Stimulated activated CD4-positive, alpha-beta T cell treated with anti-CD3 and anti-CD28 coated beads, Interleukin-1b, Interleukin-23, amount 100 ng/mL, for 1 hour (primary cell): ENCODE measurements at places on chromosomes 11 and 22.

DNA sequence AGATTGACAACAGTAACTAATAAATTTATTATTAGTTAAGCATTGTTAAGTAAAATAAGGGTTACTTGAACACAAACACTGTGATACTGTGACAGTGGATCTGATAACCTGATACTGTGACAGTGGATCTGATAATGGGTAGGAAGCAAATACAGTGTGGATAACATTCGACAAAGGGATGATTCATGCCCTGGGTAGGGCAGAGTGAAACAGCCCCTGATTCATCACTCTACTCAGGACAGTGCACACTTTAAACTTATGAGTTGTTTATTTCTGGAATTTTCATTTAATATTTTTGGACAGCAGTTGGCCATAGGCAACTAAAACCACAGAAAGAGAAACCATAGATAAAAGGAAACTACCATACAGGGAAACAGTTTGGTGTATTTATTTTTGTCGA, 60.8 kb upstream of the CTSC start:
- DNase-seq = no peak

- DNase-seq = no peak
Measured at GRCh38 chr11:76270389-76270788, 64.1 kb upstream of the WNT11 start.

GRCh38 chr11:2759228-2760195, 59.7 kb upstream of the KCNQ1OT1 start:
- no peak for DNase-seq

DNA sequence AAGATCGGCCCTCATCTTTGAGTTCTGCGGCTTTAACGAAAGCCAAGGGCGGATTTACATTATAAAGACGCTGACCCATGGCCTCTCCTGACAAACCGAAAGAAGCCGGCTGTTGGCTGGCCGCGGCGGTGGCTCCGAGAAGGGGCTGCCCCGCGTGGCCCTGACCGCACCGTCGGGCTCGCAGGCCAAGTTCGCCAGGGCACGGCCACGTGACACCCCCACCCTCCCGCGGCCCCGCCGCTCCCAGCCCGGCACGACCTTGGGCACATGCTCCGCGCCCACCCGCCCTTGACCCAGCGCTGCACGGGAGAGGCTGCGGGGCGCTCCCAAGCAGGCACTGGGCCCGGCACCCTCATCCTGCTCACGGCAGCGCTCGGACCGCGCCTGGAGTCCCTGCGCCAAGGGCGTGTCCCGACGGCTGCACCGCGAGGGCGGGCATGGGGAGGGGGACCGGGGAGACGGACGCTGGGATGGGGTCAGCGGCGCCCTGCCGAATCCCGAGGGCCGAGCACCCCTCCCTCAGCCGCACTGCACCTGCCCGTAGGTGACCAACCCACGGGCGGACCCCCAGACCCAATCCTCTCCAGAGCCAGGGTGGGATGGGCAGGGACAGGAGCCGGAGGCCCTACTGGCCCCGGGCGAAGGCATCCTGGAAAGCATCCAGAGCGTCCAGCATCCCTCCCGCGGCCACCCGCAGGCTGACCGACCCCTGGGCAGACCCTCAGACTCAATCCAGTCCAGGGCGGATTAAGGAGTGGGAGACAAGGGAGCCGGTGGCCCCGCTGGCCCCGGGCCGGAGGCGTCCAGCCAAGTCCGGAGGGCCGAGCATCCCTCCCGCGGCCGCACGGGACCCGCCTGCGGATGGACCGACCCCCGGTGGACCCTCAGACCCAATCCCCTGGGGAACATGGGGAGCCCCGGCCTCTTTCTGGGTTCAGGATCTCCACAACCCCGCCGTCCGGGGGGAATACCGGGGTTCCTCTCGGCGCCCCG, 759 bp downstream of the CPT1A start:
- DNase-seq = no peak

DNA sequence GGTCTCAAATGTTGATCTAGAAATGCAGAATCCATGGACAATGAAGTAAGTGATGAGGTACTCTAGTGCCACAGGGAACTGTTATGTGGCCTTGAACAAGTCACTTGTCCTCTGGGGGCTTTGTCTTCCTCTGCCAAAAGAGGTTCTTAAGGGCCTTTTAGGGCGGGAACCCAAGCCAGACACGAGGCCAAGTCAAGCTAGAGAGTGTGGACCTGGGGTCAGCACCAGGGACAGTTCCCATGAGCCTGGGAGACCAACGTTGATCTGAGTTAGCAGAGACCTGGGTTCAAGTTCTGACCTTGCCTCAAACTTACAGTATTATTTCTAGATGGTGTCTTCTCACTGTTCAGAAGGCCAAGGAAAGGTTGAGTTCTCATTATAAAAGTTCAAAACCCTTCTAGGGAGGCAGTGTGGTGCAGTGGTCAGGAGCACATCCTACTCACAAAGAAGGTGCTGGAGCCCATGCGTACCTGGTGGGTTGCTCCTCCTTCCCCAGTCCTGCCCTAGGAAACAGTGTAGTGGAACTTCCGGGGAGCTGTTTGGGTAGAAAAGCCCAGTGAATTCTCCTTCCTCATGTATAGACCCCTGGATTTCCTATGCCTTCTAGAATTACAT, 121.5 kb downstream of the CHST1 start:
- DNase-seq = no peak

GRCh38 chr11:71962428-71963038, 33.7 kb downstream of the RNF121 start:
- DNase-seq = no peak

GRCh38 chr11:120952461-120953434, 71.2 kb upstream of the TBCEL start:
- DNase-seq = peak; percentile 6

- no peak for DNase-seq
Measured at GRCh38 chr22:36926721-36927435, 13.4 kb downstream of the CSF2RB start.

- DNase-seq = no peak
Measured at GRCh38 chr22:24424001-24424900, 3.1 kb upstream of the ADORA2A start.

- DNase-seq = no peak
Measured at GRCh38 chr11:84906995-84907394, 720.1 kb downstream of the DLG2 start.

DNA sequence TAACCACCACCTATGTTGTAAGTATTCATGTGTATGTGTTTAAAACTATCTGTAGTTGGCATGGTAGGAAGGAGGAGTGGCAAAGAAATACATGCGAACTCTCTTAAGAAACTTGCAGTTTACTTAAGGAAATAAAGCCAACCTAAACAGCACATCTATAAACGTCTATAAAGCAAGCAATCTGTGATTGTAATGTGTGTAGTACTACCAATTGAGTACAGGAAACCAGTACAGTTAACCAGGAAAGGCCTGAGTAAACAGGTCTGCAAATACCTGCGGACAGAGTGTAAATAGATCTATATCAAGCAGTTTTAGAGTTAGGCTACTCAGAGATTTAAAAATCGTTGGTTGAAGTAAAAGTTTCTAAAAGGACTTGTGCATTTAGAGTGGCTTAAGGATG, 59.5 kb upstream of the AMOTL1 start:
- DNase-seq = no peak

DNA sequence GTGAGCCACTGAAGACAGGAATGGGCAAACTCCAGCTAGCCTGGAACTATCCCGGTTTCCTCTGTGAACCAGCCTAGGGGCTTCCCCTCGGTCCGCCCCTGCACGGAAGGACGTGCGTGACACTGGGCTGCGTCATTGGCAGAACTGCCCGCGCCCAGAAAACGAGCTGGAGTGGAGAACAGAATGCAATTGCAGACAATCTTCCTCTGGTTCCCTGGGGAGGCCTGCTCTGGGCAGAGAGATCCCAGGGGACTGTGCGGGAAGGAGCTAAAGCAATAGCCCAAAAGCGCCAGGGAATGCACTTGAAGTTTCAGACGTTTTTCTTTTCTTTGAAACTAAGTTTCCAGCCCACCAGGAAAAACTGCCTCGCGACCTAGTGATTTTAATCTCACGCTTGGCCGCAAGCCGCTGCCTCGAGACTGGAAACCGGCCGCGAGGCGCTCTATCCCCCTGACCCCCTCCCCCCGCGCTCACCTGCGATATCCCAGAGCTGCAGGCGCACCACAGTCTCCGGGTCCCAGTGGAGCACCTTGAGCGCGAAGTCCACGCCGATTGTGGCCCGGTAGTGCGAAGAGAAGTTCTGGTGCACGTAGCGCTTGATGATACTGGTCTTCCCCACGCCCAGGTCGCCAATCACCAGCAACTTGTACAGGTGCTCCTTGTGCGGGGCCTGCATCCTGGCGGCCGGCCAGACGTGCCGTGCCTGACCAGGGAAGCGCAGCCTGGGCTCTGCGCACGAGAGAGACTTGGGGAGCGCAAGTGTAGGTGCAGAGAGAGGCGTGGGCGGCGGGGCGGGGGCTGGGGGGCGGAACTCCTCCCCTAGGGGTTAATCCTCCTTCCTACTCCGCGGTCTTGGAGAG, at the start of gene RAB38:
TSS of gene RAB38 (minus strand) at position 735 of the 860 bp plus-strand sequence. CDS start at position 676, 59 bp downstream.
- no peak for DNase-seq

- DNase-seq = no peak
Measured at GRCh38 chr22:21762712-21763581, 27.4 kb upstream of the YPEL1 start.

GRCh38 chr11:94671553-94672366, 96.4 kb upstream of the AMOTL1 start:
- DNase-seq = no peak

GRCh38 chr11:84817998-84818397, 809.1 kb downstream of the DLG2 start:
- DNase-seq = no peak
